ENCODE measurements at places on chromosomes 11 and 22.

DNA sequence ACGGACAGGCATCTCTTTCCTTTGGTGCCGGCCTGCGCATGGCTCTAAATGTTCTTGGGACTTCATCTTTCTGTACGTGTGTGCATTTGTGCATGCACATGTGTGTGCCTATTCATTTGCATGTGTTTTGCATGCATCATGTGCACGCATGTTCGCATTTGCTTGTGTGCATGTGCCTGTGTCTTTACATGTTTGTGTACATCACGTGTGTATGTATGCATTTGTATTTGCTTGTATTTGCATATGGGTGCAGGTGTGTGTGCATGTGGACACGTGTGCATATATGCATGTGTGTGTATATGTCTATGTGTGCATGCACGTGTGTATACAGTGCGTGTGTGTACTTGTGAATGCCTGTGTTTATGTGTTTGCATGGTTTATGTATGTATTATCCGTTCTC is 13.5 kb upstream of the FADD start:
- no peak for DNase-seq

DNA sequence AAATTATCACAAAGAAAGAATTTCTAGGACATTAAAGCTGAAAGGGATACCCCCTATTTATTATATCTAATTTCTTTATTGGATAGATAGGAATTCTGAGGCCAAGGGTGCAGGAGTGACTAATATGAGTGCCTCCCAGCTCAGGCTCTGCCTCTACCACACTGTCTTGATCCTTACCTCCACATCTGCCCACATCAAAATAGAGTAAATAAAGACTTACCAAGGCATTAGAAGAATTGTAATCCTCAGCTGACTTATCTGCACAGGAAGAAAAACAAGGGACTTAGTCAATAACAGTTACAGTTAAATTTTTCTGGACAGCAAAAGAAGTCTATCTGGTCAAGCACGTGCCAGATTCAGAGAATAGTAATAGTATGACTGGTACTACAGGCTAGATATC is 72.6 kb upstream of the GDPD4 start:
- no peak for DNase-seq

- no peak for DNase-seq
These were observed 97.6 kb downstream of the FAT3 start for GRCh38 chr11:92322225-92322624.

GRCh38 chr11:96265220-96265737 is 77.7 kb downstream of the MAML2 start:
- DNase-seq = no peak

- DNase-seq = no peak
These were observed 42.5 kb downstream of the RBFOX2 start for GRCh38 chr22:35986088-35986487.

- no peak for DNase-seq
These were observed 11.0 kb downstream of the OSBPL5 start for GRCh38 chr11:3154001-3154599.

- no peak for DNase-seq
These were observed 20.6 kb upstream of the DDI1 start for GRCh38 chr11:104015649-104016415.

DNA sequence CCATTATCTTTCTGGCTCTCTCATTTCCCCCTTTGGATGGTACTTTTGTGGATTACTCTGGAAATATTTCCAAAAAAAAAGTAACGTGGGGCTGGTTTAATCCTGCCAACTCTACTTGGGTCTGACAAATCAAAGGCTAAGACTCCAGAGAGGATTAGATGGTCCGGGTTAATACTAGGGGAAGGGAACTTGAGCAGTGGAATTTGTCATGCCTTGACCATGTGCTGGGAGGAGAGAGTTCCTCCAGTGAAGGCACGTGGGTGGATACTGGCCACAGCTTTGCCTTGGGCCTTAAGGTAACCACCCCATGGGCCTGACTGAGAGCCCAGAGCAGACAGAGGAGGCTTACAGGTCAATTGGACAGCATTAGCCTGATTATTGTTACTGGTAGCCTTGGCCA is 120.3 kb downstream of the NAV2 start:
- DNase-seq = no peak

DNA sequence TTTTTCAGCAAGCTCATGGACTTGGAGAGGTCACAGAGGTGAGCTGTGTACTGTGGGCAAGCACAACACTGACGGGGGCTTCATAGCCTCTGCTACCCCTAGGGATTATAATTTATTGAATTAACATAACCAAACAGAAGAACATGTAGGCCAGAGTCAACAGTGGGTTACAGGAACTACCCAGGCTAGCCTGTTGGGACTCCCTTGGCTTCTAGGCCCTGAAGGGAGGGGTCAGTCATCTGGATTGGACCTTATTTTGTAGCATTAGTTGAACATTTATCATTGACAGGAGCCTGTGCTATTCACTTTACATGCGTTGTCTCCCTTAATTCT is 56.9 kb downstream of the KREMEN1 start:
- DNase-seq = no peak

DNA sequence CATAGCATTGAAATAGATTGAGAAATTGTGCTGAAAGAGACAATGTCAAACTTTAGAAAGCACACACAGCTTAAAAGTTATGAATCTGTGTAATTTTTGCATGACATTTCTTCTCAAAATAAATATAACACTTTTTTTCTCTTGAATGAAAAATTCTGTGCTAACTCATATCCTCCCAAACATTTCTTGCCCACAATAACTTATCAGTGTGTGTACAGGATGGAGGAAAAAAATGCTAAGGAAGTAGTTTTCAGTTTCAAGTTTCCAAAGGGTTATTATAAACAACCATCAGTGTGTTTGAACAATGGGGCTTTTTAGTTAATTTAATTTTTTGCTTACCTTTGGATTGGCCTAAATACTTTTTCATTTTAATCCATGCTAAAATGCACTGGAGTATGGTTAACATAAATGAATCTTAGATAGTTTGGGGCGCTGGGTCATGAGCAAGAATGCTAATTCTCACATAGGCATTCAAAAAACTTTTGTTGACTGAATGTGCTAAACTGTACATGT is 82.9 kb upstream of the ARHGAP20 start:
- no peak for DNase-seq

GRCh38 chr11:121523581-121524232 is 70.9 kb upstream of the SORL1-AS1 start:
- no peak for DNase-seq

DNA sequence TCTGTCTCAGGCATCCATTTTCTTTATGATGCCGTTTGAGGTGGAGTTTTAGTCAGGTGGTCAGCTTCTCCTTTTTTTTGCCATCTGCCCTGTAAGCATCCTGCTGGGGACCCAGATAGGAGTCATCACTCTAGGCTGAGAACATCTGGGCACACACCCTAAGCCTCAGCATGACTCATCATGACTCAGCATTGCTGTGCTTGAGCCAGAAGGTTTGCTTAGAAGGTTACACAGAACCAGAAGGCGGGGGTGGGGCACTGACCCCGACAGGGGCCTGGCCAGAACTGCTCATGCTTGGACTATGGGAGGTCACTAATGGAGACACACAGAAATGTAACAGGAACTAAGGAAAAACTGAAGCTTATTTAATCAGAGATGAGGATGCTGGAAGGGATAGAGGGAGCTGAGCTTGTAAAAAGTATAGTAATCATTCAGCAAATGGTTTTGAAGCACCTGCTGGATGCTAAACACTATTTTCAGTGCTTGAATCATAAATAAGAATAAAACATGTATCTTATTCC is 10.9 kb upstream of the HBE1 start:
- DNase-seq = peak; percentile 49

DNA sequence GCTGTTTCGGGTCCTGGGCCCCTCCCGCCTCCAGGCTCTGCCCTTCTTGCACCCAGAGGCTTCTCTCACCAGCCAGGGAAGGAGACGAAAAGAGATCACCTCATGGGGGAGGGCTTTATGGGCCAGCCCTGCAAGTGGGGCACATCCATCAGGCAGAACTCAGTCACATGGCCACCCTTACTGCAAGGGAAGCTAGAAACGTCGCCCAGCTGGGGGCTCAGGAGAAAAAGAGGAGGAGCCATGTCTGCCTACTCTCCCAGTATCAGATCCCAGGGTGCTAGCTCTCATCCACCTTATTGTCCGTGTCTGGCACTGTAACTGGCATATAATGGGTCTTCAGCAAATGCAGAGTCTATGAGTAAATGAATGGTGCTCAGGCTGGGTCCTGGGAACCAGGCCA is 24.2 kb downstream of the MFNG start:
- DNase-seq = no peak

DNA sequence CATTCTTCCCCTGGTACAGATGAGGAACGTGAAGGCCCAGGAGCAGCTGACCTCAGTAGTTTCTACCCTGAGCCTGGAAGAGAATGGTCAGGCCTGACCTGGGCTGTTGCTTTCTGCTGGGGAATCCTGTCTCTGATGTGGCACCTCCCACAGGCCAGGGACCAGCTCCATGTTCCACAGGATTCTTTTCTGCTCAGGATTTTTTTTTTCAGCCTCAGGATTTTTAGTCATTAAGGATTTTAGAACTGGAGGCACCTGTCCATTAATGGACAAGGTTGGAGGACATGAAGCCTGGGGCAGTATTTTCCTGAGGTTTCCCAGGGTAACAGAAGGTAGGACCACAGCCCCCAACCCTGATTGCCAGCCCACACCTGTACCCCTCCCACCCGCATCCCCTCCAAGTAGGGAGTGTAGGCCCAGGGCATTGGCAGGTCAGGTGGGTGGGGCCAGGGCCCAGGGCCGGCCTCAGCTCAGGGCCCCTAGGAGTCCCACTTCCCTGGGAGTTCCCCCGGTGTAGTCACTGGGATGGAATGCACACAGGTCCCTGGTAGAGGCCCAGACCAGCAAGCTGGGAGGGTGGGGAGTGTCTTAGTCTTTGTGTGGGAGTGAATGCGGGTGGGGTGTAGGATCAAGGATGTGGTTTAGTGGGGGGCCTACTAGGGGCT is 16.1 kb downstream of the BIK start:
- no peak for DNase-seq

- DNase-seq = no peak
These were observed 12.1 kb upstream of the MOGAT2 start for GRCh38 chr11:75705541-75705940.

DNA sequence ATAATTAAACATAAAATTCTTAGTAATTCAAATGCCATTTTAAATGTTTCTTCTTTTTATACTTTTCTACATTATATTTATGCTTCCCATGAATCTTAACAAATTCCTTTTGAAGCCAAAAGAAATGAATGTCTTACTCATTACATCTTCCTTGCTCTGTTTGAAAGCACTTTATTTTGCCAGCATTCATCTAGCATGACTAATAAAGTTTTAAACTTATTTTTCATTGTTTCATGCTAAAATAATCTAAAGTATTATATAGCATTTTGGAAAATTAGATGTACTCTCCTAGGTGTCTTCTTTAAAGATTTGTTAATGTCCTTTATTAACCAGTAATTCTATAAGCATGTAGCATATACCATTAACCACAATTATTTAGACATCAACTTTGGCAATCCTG is 9.7 kb upstream of the PIWIL4 start:
- DNase-seq = no peak

- DNase-seq = no peak
These were observed 64.0 kb upstream of the TNRC6B start for GRCh38 chr22:40113696-40114095.

GRCh38 chr11:85723088-85723487 is 37.1 kb upstream of the CCDC89 start:
- no peak for DNase-seq

DNA sequence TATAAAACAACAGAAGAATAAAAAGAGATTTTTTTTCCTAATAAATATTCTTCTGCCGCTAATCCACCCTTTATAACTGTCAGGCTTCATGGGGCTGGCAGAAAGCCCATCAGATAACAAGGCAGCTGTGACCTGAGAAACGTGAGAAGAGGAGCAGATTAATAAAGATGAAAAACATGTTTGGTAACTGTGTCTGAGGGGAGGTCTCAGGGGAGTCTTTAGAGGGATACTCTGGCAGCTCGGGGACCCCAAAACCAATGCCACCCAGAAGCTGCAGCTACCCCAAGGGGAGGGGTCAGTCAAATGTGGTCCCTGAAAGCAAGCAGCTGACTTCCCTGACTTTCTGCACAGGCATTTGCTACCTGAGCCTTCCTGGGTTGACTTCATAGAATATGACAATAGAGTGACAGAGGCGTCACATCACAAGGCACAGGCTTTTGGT is 48.4 kb upstream of the POU2AF1 start:
- no peak for DNase-seq

GRCh38 chr11:36622431-36623136 is 24.5 kb upstream of the RAG2 start:
- DNase-seq = no peak

DNA sequence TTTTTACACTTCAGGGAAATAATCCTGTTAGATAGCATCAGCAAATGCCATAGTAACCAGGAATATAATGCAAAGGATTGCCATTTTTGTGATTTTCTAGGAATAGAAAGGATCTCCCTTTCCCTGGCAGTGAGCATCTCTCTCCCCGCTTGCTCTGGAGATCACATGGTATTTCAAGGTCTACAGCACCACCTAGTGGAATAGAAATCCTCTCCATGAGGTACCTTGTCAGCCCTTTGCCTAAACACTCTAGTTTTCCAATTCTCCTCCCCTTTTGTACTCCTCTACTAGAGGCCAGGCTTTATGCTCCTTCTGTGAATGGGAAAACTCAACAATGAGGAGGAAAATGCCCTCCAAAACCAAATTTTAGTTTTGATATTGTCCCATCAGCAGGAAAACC is 78.4 kb downstream of the XRRA1 start:
- DNase-seq = no peak

DNA sequence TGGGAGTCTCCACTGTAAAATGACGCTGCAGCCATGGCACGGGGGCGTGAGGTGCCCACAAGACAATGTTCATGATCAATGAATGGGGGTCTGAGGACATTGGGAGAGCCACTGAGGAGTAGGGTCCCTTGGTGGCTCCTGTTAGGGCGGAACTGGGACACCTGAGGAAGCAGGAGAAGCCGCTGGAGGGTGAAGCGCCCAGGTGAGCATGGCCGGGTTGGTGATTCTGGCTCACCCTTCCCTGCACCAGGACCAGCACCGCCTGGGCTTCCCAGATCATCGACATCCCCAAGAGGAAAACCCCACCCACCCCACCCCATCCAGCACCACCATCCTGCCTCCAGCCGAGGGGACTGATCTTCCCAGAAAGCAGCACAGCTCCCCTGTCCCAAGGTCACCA is 30.6 kb downstream of the SHANK2 start:
- no peak for DNase-seq

GRCh38 chr22:32561756-32562155 is 87.1 kb downstream of the FBXO7 start:
- no peak for DNase-seq

DNA sequence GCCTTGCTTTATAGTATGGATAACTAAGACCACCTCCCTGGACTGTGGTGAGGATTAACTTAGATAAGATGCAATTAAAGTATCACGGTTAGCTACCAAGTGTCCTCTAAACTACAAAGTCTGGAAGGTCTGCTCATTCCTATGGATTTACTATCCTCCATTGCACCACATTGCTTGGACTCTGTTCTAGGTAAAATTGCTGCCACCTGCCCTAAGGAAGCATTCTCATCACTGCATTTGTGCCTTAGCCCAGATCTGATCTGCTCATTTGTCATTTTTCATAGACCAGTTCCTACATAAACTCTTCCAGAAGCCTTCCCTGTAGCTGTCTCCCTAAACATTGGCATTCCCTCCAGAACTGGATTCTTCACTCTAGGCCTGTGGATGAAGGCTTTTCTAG is 380.0 kb downstream of the INSC start:
- DNase-seq = no peak
